ENCODE measurements at places on chromosomes 13 and 19. TPM values are rescaled to one million over a fixed set of nuclear protein-coding genes. Genes with fewer than 3 reads are reported as not detected.

Gene PLVAP
- polyA plus RNA-seq: not detected

Gene DIRAS1
- polyA plus RNA-seq: 7.3 TPM

Gene RFX1
- polyA plus RNA-seq: 2.4 TPM

Gene APOC4
- polyA plus RNA-seq: not detected

Gene MLLT1
- polyA plus RNA-seq: 14.4 TPM

Gene SMAD9
- 3.5 TPM for polyA plus RNA-seq
